ENCODE measurements at places on chromosomes 13 and 19.

GRCh38 chr13:83839146-83839545 lies 43.1 kb downstream of the SLITRK1 start:
- DNase-seq, result no peak

- DNase-seq, result no peak
These were observed 350.6 kb downstream of the LIG4 start for GRCh38 chr13:107864543-107865317.

DNA sequence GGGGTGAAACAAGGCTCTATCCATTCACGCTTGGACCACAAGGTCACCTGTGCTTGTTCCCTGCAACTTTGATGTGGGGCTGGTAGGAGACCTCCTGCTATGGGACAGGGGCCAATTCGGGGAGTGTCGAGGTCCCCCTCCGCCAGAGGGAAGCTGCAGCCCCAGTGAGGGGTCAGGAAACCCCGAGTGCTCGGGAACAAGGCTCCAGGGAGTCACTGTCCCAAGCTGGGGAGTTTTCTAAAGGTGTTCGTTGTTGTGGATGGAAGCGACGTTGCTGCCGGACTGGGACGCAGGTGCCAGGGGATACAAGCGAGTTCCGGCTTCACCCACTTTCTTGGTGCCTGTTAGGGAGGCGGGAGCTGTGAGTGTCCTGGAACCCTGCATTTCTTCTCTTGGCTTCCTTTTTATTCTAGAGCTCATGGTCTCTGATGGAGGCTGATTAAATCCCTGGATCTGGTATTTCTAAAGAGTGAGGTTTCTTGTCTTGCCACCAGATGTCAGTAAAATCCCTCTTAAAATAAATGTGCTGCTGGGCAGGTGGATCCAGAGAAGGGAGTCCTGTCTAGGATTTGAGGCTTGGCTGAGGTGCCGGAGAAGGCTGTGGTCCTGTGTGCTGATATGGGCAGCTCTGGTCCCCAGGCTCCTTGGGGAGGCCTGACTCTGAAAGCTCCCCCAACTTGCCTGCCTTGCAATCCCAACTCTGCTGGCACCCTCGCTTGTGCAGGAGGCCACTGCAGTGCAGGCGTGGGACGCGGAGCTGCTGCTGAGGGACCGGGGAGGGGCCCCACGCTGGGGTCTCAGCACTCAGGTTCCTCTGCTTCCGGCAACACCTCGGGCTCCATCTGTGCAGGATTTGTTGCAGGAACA lies 153.9 kb downstream of the TEX29 start:
- DNase-seq, result peak; percentile 29

DNA sequence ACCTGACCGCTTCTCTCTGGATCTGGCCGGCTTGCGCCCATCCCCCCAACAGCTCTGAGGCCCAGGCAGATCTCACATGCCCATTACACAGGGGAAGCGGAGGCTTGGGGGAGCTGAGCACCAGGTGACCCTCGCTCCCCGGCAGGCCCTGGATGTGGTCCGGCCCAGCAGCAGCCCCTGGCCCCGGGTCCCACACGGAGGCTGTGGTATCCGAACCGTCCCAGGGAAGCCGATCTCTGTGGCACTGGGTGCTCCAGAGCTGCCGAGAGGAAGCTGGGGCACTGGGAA lies 27.7 kb downstream of the SBNO2 start:
- no peak for DNase-seq

GRCh38 chr13:32907211-32907610 lies 109.0 kb upstream of the KL start:
- no peak for DNase-seq

- no peak for DNase-seq
These were observed 200.9 kb upstream of the TMTC4 start for GRCh38 chr13:100875392-100876043.

DNA sequence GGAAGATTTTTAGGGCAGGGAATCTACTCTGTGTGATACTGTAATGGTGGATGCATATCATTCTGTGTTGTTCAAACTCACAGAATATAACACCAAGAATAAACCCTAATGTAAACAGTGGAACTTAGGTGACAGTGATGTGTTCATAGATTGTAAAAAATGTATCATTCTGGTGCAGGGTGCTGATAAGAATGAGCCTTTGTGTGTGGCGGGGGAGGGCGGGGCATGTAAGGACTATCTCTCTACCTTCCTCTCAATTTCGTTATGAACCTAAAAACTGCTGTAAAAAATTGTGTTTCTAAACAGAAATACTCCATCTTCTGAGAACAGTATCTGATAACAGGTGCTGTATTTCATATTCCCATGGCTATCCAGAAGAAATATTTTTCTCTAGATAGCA lies 35.6 kb downstream of the TNFRSF19 start:
- no peak for DNase-seq

GRCh38 chr19:5058521-5059212 lies 89.8 kb downstream of the KDM4B start:
- no peak for DNase-seq

GRCh38 chr19:51508059-51508733 lies 6.6 kb upstream of the SIGLEC12 start:
- DNase-seq, result no peak
